ENCODE measurements at places on chromosomes 16 and 17.

- no peak for ATAC-seq
Measured at GRCh38 chr17:12242345-12242954, 221.8 kb downstream of the MAP2K4 start.

- no peak for ATAC-seq
Measured at GRCh38 chr16:31329671-31330552, 25.1 kb upstream of the ITGAX start.

GRCh38 chr16:69930117-69930776 lies 20.9 kb upstream of the CLEC18A start:
- ATAC-seq = peak; percentile 79

DNA sequence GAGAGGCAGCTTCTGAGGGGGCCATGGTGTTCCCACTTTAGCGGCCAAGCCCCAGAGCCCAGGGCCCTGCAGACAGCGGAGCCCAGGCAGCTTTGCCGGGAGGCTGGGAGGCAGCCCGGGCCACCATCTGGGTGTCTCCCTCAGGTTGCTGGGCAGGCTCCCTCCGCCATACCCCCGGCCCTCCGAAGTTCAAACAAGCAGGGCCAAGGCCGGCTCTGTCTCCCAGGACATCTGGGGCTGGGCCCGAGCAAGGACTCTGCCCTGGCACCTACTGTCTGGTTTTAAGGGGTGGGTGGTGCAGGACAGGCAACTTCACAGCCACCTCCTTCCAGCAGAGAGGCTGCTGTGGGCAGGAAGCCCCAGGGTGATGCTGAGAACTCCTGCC lies 2.6 kb downstream of the DUS1L start:
- ATAC-seq = no peak
